ENCODE measurements at places on chromosomes 4 and X.

DNA sequence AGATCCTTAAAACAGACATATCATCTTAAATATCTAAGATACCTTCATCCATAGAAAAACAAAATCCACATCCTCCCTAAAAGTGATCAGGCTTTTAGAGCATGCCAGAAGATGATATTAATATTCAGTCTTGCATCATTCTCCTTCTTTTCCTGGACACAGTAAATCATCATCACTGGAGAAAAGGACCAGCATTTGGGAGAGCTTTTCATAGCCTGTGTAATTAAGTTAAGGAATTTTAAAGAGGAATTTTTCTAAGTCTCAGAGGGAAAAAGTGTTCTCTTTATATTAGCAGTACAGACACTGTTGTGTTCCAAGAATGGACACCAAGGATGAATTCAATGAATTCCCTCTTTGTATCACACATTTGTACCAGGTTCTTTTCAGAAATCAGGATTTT, 696 bp downstream of the SCRG1 start:
- no peak for DNase-seq

DNA sequence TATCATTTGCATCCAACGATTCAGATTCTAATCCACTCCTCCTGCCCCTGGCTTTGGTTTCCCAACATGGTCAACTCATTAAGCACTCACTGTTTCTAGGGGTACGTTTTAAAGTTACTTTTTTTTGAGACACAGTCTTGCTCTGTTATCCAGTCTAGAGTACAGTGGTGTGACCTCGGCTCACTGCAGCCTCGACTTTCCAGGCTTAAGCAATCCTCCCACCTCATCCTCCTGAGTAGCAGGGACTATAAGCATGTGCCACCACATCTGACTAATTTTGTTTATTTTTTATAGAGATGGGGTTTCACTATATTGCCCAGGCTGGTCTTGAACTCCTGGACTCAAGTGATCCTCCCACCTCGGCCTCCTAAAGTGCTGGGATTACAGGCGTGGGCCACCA, 48.9 kb downstream of the TMEM156 start:
- no peak for DNase-seq

GRCh38 chrX:121150217-121150616, 102.8 kb downstream of the GLUD2 start:
- no peak for DNase-seq

- DNase-seq: no peak
Measured at GRCh38 chr4:15729910-15730533, 27.2 kb downstream of the BST1 start.

DNA sequence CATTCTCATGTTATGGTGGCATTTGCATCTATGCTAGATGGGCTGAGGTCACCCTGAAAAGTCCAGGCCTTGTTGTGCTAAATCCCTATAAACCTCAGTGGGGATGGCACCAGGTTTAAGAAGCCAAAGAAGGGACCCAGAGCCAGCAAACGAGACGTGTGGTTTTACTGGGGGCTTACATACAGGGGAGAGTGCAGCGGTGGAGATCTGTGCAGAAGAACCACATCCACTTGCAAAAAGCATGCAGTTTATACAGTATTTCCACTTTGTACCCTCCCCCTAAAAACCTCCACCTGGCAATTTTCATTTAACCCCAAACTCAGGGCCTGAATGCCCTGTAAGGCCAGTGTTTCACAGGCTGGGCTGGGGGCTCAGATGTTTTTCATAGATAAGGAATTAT, 134.9 kb upstream of the GATB start:
- no peak for DNase-seq

GRCh38 chr4:28357990-28358389, 1497.3 kb downstream of the STIM2 start:
- no peak for DNase-seq

GRCh38 chr4:187286525-187286924, 562.9 kb upstream of the FAT1 start:
- no peak for DNase-seq

- DNase-seq: no peak
Measured at GRCh38 chrX:21741869-21742701, 15.8 kb downstream of the SMPX start.

GRCh38 chr4:110059556-110060191, 138.7 kb downstream of the ELOVL6 start:
- DNase-seq: no peak

- no peak for DNase-seq
Measured at GRCh38 chr4:4420421-4420820, 33.5 kb downstream of the NSG1 start.

- DNase-seq: no peak
Measured at GRCh38 chr4:98937986-98938720, 9.2 kb upstream of the EIF4E start.

- DNase-seq: no peak
Measured at GRCh38 chrX:113033966-113034680, 193.5 kb upstream of the AMOT start.

DNA sequence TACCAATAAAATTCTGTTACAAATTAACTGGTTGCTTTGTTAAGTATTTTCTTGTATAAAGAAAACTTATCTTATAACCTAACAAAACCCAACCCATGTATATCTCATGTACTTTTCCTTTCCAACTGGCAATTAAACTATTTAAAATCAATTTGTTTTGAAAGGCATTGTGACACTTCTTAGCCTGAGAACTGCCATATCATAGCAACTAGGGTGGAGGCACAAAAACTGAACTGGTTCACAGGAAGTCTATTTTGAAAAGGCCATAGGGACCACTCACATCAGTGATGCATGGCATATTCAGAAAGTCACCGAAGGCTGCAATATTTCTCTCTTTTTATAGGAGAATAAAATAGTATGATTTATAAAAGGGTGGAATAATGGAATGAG, 40.5 kb upstream of the ARSJ start:
- DNase-seq: no peak

GRCh38 chrX:101999644-102000539, 68.1 kb upstream of the ZMAT1 start:
- no peak for DNase-seq

DNA sequence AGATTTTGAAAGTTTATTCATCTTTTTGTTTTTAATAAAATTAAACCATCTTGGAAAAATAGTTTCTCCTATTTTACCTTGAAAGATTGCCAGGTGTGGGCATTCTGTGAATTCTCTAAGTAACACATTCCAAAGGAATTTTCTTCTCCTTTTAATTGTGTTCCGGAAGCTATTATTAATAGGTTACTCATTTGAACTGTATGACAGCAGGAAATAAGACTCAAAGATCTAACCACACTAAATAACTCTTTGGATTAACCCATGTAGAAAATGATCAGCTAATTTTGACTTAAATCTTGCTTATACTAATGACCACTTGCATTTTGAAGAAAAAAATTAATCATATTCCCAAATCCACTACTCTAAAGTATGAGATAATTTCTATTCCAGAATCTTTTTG, 17.6 kb upstream of the CCNI start:
- DNase-seq: no peak

GRCh38 chr4:122224348-122224747, 72.2 kb downstream of the BLTP1 start:
- DNase-seq: no peak

- DNase-seq: no peak
Measured at GRCh38 chr4:96164814-96165351, 325.0 kb downstream of the PDHA2 start.

Data from stimulated activated CD8-positive, alpha-beta memory T cell treated with anti-CD3 and anti-CD28 coated beads, Interleukin-7, amount 100 ng/mL, for 1 hour (primary cell).